ENCODE measurements at places on chromosomes 12 and 14.

- DNase-seq, result no peak
Measured at GRCh38 chr12:56208006-56208405, 13.7 kb downstream of the RNF41 start.

DNA sequence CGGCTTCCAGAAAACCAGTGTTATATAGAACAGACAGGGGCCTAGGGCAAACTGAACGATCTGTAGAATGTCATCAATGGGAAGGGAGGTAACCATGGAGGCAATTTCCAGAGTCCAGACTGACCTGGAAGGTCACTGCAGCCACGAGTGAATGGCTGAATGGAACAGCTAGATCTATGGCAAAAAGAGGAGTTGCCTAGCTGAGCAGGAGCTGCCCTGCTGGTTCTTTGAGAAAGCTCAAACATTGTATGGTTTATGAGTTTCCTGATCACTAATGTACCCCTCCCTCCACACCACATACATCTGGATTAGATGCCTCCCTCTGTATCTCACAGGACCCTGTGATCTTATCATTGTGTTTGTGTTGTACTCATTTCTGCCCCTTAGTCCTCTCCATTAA lies 1.0 kb upstream of the RERG start:
- DNase-seq, result no peak

DNA sequence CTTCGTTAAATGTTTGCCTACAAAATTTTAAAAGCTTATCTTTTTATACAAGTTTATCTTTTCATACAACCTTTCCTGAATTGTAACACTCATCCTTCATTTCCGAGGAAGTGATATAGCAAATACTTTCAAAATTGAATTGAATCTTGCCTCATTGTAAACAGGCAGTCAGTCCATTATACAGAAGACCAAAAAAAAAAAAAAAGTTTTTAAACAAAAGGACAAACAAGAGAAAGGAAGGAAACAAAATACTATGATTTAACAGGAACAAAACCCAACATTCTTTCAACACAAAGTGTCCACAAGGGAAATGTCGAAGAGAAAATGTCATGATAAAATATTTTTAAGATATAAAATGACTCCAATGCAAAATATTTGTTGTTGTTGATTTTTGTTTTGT lies 8.5 kb downstream of the ATF7 start:
- DNase-seq, result no peak

GRCh38 chr14:74065746-74066575 lies 18.3 kb downstream of the ALDH6A1 start:
- DNase-seq, result no peak

GRCh38 chr12:66960704-66961690 lies 282.1 kb upstream of the GRIP1 start:
- DNase-seq, result no peak

GRCh38 chr12:132268674-132269073 lies 60.7 kb downstream of the GALNT9 start:
- peak; percentile 33 for DNase-seq

DNA sequence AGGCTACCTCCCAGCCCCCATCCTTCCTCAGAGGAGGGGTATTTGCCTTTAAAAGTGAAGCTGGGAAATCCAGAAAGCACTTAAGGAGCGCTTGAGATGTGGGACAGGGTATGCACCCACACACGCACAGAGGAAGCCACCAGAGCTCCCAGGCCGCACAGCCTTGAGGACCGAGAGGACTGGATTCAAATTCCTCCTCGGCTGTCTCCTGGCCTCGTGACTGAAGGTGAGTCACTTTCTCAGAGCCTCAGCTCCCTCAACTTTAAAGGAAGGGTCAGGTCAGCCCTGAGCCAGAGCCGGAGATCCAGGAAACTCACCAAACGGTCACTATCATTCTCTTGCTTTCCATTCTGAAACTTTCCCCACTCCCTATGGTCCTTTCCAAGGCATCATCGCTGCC lies 37.6 kb downstream of the BCL11B start:
- DNase-seq, result no peak

- DNase-seq, result no peak
Measured at GRCh38 chr14:93017301-93017797, 94.4 kb downstream of the CHGA start.
